Activated CD4-positive, alpha-beta T cell treated with anti-CD3 and anti-CD28 coated beads, Interleukin-2, amount 50 U/mL, for 24 hours (primary cell): ENCODE measurements at places on chromosomes 2 and 18.

- no peak for DNase-seq
Measured at GRCh38 chr18:48811401-48811800, 139.4 kb downstream of the SMAD7 start.

GRCh38 chr2:86510436-86510933 is 52.8 kb downstream of the CHMP3 start:
- no peak for DNase-seq

DNA sequence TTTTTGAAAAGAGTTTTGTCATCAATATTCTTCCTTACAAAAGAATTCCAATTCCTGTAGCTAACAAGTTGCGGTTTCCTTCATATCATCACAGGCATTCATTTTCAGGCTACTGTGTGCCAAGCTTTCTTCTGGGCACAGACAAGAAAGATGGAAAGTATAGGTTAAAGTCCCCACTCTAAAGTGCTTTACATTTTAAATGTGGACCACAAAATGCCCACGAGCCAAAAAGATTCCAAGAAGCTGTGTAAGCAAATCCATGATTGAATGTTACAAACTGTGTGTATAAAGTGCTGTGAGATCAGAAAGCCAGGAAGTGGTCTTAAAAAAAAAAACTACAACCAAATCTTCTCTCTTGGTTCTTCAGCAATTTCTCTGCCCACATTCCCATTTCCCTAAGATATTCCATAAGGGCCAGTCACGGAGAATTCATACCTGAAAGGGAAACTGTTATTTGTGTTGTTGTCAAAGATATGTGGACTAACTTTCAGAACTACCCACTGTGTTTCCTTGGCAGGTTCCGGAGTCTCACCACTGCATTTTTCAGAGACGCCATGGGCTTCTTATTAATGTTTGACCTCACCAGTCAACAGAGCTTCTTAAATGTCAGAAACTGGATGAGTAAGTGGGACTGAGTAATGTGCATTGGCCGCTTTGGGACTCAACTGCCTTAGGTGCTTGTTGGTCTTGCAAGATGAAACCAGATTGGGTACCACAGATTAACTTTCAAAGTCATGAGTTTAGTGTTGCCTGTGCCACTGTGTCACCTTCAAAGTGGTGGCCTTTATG is 55.7 kb downstream of the RAB27B start:
- no peak for DNase-seq

- no peak for DNase-seq
Measured at GRCh38 chr2:39851251-39851650, 72.2 kb upstream of the THUMPD2 start.

DNA sequence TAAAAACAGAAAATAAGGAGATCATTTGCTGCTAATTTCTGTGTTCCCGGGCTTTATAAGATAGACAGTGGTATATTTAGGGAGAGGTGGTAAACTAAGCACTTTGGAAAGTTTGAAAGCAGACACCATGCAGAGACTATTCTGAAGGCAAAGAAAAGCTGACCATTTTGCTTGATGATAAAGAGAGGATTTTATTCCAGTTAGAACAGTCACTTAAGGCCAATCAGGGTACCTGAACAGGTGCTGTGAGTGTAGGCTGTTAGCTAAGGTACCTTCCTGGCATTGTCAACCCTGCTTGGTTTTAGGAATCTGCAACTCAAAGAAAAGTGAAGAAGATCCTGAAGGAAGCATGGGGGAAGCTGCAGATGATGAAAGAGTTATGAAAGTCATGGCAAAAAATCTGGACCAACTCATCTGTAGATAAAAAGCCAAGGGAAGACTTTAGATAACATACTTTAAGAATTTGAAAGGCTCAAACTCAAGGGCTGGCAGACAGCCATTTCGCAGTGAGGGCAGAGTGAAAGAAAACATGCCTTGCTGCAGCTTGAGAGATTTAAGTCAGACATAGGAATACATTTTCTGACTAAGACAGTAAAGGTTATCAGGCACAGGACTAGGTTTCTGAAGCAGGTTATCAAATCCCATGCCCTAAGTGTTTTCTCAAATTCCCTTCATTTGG is 80.1 kb upstream of the ARL5A start:
- no peak for DNase-seq
